ENCODE measurements at places on chromosomes 2 and 18. TPM values are rescaled to one million over a fixed set of nuclear protein-coding genes. Genes with fewer than 3 reads are reported as not detected.
A peak's percentile ranks its signal among the peaks of the same experiment; 100 is the strongest.

Gene ASAP2
- 91.0 TPM for total RNA-seq

DNA sequence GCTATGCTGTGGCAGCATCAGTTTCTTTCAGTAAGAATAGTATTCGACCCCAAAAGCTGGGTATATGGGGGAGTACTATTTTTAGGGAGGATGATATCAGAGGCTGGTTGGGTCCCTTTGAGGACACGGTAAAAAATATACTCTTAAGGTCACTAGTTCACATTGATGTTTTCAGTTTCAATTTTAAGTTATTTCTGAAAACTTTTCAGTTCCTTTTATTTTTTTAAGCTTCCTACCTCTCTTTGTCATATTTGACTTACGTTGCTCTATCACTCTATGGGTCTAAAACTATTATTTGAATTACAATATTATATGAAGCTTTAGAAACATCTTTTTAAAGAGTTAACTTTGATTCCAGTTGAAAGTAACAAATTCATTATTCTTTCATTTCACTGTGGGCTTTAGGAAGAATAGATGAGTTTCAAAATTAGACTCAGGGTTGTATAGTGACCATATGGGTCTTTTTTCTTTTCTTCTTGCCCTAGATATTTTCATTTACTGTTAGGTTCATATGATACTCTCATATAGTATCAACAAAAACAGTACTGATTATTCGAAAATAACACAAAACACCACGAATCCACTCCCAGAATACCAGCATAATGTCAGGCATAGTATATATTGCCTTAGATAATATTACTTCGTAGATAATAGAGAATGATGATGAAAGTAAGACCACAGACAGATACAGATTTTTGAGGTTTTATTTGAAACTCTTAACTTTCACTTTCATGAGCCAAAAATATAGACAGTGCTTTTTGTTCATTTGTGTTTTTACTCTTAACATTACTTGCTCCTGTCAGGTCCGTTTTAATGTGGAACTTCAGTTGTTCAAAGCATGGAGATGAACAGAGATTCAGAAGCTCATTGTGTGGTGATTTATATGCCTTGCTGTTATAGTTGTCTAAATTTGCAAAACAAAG, 9.8 kb downstream of the RMDN2 start:
- no peak for DNase-seq

DNA sequence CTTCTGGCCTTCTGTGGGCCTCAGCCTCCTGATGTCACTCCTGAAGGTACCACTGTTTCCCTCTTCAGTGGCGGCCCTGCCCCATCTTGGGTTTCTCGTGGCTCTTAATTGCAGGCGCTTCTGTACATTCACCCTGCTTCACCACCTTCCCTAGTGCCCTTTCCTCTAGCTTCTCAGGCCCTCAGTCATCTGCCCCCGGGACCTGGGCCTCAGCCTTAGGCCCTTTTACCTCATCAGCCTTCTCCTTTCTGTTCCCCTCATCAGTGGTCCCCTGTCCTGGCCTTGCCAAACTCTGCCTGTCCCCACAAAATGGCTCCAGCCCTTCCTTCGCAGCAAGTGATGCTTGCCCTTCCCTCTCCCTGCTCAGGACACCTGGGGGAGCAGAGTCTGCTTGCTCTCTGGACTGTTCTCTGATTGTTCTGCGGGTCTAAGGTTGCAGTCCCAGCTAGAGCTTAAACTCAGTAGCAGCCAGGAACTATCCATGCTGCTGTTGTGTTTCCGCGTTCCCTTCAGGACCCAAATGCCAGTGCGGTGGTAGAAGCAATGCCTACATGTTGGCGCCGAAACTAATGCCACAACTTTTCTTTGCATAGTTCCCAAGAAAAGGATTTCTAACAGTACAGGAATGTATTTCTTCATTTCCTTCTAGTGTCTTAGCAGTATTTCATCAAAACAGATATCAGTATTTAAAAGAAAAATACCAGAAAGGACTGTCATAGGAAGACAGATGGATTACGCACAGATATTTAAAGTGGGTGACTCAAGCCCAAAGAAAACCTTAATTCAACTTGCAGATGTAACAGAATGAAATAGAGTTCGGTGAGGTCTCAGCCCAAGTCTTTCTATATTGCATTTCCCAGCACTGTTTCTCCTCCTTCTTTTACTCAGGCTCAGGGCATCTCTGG, 7.5 kb downstream of the ASB1 start:
- DNase-seq = no peak

Gene CYBRD1
- total RNA-seq = 140 TPM

- no peak for DNase-seq
These were observed 37.1 kb upstream of the ATP6V1B1 start for GRCh38 chr2:70898363-70899240.

DNA sequence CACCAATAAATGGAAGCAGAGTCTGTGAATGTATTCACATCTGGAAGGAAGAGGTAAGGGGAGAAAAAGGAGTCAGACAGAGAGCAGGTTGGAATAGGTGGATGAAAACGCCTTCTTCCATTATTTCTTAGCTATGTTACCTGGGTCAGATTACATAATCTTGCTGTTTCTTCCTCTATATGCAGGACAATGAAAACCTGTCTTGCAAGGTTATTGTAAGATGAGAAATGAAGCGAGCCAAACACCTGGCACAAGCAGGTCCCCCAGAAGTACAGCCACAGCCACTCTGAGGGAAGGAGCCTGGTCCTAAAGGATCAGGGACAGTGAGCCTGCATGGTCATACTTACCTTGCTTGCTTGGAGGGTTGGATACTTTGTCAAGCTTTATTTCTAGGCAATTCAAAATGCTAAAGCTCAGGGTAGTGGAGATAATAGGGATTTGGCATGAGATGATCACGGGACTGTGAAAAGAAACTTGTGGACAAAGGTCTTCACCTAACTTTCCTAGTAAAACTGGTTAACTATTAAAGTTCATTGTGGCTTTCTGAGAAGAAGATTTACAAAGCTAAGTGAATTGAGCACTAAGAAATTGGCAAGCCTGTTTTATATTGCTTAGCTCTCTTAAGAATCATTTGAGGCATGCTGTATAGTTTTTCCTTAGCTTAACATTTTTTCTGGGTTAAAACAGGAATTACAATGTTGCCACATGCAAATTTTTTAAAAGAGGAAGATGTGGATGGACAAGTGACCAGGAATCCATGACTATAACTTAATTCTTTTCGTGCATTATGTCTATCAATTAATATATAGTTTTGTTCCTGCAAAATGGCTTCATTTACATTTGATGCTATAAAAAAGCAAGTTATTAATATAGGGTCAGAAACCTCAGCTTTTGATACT, 15.7 kb upstream of the PLA2R1 start:
- DNase-seq = peak; percentile 34

GRCh38 chr2:25398534-25398933, 56.8 kb upstream of the DNMT3A start:
- DNase-seq = no peak

- DNase-seq = no peak
These were observed 10.2 kb downstream of the GPAT2 start for GRCh38 chr2:96024336-96025193.

DNA sequence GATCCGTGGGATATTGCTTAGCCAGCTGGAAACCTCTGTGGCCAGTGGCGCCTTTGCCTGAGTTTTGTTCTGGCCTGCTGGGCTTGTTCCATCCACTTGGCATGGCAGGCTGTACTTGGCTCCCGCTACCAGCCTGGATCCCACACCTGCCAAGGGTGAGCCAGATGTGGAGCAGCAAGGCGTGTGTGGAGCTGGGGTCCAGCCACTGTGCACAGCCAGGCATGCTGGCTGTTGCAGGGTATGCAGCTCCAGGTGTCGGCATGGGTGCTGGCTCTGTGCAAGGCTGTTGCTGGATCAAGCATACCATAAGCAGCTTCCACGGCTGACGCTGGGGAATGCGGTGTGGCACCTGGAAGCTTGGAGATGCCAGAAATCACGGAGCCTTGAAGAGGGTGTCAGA, 34.5 kb downstream of the PTPN4 start:
- no peak for DNase-seq

GRCh38 chr2:134146161-134146560, 107.7 kb upstream of the MGAT5 start:
- no peak for DNase-seq

DNA sequence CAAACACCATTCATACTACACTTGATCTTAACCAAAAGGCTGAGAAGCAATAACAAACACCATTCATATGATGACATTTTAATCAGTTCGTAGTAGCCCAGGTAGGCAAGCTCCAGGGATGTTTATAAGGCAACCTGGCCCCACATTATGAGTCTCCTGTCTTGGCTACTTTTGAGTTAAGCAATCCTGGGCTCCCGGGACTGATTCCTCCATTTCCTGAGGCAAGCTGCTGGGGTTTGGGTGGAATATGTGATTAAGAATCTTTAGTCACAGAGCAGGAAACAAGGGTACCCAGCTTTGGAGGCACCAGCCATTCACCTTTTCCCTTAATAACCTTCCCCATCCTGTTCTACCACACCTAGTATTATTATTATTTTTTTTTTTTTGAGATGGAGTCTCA, 24.5 kb upstream of the SPRED2 start:
- DNase-seq = no peak

Gene SERPINB3
- total RNA-seq = not detected

GRCh38 chr2:171878481-171878993, 15.5 kb downstream of the SLC25A12 start:
- DNase-seq = no peak

GRCh38 chr18:50441501-50441900, 66.7 kb downstream of the SKA1 start:
- no peak for DNase-seq

Gene CIB4
- not detected for total RNA-seq

- no peak for DNase-seq
These were observed 337.3 kb downstream of the RND3 start for GRCh38 chr2:150150144-150150543.
